Bronchial smooth muscle cell (primary cell): ENCODE measurements at places on chromosomes 16 and 17. TPM values are rescaled to one million over a fixed set of nuclear protein-coding genes. Genes with fewer than 3 reads are reported as not detected.

Gene TAC4
- total RNA-seq: not detected in 2 replicates

Gene NATD1
- total RNA-seq: 2.4 and 2.5 TPM in 2 replicates

Gene METRN
- total RNA-seq: 67.3 and 101 TPM in 2 replicates

Gene TAX1BP3
- 99.3 and 140 TPM in 2 replicates for total RNA-seq

Gene CA4
- total RNA-seq: 0.09 TPM in 1 of 2 replicates, not detected in the other

Gene C1QL1
- total RNA-seq: 0.32 and 1.1 TPM in 2 replicates

Gene WFDC1
- 0.17 and 0.47 TPM in 2 replicates for total RNA-seq

Gene UBE2Z
- 45.4 and 50.4 TPM in 2 replicates for total RNA-seq
